Stimulated activated CD4-positive, alpha-beta T cell treated with anti-CD3 and anti-CD28 coated beads, Interleukin-4, amount 100 ng/mL, for 24 hours (primary cell): ENCODE measurements at places on chromosomes 16 and 17.

DNA sequence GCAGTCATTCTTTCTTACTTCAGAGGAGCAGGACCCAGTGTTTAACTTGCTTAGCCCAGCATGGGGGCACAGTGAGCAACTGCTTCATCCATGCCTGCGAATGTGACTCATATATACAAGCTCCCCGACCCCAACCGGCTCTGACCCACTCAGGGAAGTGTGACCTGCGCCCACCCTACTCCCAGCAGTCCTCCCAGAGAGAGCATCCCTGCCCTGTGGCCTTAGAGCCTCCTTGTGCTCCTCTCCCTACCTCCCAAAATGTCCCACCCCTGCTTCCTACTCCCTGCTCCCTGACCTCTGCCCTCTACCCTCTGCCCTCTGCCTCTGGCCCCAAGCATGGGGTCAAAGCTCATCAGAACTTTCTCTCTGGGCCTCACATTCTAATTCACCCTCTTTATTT is 46.9 kb upstream of the DLX4 start:
- no peak for DNase-seq

- no peak for DNase-seq
Observed at GRCh38 chr17:8458128-8458527, 22.4 kb downstream of the NDEL1 start.

DNA sequence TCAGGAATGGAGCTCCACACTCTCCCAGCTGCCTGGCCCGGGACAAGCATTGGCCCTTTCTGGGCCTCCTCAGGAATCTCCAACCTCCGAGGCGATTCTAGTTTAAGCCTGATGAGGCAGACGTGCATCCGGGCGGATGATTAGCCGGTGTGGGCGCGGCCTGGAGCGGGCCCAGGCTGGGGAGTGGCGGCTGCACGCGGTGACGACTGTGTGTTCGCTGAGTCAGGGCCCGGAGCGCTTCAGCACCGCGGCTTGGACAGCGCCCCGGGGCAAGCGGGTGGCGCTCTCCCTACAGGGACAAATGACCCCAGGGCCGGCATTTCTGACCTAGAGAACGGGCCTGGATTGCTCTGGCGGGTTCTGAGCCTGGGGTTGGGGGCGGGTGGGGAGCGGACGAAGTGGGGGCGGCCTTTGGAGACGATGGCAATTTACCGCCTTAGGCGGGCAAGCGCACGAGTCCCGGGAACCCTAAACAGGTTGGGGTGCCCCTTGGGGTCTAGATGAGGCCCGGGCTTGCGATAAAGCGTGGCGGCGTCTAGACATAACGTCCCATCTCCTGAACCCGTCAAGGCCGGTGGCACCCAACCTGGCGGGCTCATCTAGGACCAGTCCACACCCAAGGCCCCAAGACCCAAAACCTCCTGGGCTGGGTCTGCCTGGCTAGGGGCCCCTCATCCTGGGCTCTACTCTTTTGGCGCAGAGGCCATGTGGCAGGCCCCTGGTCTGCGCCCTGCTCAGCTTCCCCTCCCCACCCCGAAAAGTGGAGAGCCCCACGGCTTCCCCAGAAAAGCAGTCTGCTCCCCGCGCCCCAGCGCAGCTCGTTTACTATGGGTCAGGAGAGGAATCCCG is 22.3 kb upstream of the ZNHIT3 start:
- DNase-seq: peak; percentile 51

- DNase-seq: no peak
Observed at GRCh38 chr17:7887038-7887481, 1.5 kb upstream of the CHD3 start.

- no peak for DNase-seq
Observed at GRCh38 chr16:78791926-78792325, 692.5 kb downstream of the WWOX start.

DNA sequence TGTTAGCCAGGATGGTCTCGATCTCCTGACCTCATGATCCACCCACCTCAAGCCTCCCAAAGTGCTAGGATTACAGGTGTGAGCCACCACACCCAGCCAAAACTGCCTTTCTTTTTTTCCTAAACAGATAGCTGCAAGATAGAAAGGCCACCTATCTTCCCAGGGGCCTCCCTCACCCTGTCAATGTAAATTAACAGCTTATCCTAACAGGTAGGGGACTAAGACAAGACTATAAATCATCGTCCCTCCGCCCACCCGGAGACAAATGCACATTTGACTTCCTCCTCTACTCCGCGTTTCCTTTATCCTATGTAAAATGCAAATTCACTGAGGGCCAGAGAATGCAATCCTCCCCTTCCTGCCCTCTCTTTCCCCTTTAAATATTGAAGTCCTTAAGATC is 71.4 kb downstream of the MARF1 start:
- DNase-seq: no peak

DNA sequence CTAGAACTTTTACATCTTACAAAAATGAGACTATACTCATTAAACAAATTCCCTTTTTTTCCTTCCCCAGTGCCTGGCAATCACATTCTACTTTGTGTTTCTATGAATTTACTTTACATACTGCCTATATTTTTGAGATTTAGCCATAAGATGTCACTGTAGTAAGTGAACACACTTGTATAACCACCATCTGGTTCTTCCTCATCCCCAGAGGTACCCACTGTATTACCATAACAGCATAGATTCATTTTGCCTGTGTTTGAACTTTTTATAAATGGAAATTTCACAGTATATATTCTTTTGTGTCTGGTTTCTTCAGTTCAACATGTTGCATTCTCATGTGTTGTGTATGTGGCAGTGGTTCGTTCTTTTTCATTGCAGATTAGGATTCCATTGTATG is 15.8 kb downstream of the CYB5B start:
- no peak for DNase-seq

GRCh38 chr17:7184091-7184488 is 4.9 kb upstream of the ASGR1 start:
- no peak for DNase-seq

GRCh38 chr16:67537636-67538591 is 9.3 kb downstream of the RIPOR1 start:
- DNase-seq: peak; percentile 54

- no peak for DNase-seq
Observed at GRCh38 chr16:58882292-58882691, 148.2 kb upstream of the GOT2 start.

DNA sequence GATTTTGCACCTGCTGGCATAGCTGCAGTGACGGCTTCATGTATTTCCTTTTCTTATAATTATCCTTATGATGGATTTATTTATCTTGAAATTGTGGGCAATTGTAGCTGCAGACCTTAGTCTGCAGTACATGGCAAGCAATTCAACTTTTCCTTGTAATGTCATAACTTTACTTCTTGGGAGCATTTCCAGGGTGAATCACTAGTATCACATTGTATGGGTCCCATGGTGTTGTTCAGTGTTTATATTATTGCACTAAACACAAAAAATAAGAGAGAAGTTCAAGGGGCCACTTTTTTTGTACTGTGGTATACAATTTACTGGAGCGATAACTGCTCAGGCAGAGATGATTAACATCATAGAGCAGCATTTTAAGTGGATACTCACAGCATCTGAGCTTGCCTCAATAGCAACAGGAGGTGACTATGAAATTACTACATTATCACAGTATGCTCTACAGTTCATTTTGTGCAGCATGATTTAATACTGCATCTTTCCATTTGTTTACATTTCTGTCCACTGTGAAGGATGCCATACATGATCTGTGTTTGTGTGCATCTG is 169.5 kb downstream of the STX8 start:
- no peak for DNase-seq

DNA sequence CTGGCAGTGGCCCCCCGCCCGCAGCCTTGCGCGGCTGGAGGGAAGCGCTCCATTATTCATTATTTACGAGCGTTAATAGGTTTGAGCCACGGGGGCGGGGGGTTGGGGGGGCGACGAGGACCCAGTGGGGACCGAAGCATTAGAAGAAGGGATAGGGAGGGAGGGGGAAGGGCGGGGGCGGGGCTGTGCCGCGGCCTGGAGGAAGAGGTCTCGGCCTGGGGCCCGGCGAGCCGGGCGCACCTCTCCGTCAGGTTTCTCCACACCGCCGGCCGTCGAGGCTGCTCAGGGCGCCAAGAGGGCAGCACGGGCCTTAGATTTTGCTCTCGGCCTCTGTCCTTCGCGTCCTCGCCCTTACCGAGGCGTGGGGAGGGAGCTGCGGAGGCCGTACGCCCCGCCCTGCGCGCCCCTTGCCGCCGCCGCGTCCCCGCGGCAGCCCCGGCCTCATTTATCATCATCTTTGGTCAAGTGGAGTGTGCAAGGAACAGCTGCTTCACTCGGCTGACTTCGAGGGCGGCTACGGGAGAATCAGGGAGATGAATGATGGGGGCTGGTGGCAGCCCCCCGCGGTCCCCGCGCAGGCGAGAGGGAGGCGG is 54.2 kb downstream of the SREBF1 start:
- DNase-seq: no peak

- DNase-seq: no peak
Observed at GRCh38 chr16:47847220-47847970, 308.4 kb downstream of the ABCC12 start.

DNA sequence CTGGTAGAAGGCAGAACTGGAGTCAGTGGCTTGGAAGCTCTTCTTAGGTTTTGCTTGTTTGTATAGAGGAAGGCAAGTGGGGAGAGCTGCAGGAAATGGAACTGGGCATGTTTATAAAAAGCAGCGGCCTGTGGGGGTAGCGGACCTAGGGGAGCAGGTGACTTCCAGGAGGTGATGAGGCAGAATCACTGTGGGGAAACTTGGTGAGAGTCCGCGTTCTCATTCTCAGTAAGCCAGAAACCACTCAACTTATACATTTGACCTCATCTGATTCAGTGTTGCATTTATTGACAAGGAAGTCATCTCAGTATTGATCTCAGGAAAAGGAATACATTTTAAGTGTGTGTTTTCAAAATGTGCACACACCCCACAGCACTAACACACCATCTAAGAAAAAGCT is 299.8 kb downstream of the CNTNAP4 start:
- no peak for DNase-seq

GRCh38 chr17:57858838-57859237 is 9.0 kb upstream of the MRPS23 start:
- DNase-seq: no peak

DNA sequence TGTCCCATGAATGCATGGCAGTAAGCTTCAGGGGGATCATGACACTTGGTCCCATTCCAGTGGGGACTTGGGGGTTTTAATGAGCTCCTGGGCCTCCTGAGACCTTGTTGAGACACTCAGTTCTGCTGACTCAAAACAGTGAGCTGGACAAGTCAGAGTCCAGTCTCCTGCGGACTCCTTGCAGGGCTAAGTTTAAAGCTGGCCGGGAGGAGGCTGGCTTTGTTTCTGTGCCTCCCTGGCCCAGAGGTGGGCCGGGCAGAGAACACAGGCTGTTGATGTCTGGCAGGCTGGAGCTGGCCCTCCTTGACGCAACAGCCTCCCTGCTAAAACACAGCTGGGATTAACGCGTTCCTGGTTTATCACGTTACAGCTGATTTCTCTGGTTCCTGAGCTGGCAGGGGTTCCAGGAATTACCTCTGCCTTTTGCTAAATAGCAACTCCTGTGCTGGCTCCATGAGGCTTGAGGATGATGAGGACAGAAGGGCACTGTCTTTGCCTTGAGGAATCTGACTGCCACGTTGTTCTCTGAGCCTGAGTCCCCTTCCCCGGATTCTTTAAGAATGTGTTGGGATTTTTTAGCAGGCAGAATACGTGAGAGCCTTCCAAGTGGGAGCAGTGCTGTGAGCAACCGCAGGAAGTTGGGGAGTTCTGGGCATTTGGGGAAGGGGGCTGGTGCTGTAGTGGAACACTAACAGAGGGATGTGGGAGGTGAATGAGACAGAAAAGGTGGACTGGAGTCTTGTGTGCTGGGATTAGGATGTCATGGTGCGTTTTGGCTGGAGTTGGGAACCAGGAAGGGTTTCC is 2.0 kb downstream of the GPT2 start:
- no peak for DNase-seq

GRCh38 chr16:83541231-83541630 is 266.5 kb upstream of the HSBP1 start:
- no peak for DNase-seq

DNA sequence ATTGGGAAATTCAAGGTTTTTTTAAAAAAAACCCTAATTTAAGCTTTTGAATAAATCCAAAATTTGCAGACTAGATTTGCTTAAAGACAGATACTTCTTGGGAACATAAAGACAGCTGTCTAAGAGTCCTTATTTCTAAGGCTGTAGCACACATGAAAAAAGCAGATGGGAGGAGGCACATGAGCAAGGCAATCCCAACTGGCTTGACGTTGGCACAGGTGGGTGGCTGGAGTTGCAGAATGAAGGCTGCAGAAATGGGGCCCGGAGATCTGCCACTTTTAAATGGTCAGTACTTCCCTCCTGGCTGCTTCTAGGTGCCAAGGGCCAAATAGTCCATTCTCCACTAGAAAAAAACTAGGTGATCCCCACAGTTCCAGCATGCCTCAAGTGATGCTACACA is 4.4 kb downstream of the KIAA0753 start:
- DNase-seq: no peak

- no peak for DNase-seq
Observed at GRCh38 chr16:2236337-2237101, at the start of gene DNASE1L2. Gene DNASE1L2 (plus strand): TSS chr16:2236444. CDS start chr16:2236817, 373 bp downstream.

GRCh38 chr16:4664538-4665418 is 28.6 kb upstream of the NUDT16L1 start:
- peak; percentile 55 for DNase-seq

DNA sequence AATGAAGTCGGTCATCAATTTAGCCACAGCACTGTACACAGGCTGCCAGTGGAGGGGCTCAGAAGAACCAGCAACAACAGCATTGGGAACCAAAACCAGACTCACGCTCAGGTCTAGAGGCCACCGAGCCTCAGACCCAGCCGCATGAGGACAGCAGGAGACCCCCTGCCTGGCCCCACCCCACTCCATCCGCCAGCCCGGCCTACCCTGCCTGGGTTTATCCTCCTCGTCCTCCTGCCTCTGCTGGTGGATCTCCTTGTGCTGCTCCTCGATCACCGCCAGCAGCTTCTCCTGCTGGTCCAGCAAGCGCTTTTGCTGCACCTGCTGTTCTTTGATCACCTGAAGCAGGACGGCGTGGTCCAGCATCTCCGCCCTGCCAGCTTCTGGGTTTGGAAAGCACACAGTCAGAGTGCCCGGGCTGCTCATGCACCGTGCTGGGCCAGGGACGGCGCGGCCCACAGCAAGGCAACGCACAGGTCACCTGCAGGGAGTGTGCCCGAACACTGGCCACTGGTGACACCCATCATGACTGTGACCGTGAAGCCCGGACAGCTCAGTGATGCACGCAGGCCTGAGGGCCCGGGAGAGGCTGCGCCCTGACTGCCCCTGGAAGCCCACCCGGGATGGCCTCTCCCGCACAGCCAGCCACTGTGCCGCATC is 7.7 kb downstream of the NDUFAF8 start:
- no peak for DNase-seq

DNA sequence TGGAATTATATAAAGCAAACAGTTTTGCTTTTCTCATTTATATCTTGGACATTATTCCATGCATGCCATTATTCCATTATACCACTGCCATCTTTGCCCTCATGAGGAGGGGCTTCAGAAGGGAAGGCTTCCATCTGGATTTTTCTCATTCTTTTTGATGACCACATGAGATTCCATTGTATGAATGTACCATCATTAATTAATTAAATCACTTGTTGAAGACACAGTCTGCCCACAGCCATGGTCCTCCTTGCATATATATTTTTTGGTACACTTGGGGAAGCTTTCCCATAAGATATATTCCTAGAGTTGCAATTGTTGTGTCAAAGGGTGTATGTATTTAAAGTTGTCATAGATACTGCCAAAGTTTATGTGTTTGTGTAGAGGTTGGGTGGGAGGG is 7.1 kb downstream of the ARL4D start:
- DNase-seq: no peak

- no peak for DNase-seq
Observed at GRCh38 chr17:43695970-43696865, 34.5 kb upstream of the MEOX1 start.

- no peak for DNase-seq
Observed at GRCh38 chr17:82076785-82077591, 11.4 kb upstream of the DUS1L start.
